ENCODE measurements at places on chromosomes 5 and 9.

DNA sequence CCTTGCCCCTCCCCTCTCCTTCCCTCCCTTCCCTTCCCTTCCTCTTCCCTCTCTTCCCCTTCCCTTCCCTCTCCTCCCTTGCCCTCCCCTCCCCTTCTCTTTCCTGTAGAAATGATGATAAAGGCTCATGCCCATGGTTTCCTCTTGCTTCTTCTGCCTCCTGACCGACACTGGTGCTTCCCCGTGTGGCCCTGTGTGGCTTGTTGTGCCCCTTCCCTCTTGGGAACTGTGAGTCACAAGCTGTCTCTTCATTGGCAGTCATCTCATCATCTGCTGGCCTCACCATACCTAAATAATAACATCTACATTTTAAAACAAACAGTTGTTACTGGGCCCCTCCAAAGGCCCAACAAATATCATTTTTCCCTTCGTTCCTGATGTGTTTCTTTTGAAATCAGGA lies 11.7 kb upstream of the CARNMT1 start:
- no peak for DNase-seq

DNA sequence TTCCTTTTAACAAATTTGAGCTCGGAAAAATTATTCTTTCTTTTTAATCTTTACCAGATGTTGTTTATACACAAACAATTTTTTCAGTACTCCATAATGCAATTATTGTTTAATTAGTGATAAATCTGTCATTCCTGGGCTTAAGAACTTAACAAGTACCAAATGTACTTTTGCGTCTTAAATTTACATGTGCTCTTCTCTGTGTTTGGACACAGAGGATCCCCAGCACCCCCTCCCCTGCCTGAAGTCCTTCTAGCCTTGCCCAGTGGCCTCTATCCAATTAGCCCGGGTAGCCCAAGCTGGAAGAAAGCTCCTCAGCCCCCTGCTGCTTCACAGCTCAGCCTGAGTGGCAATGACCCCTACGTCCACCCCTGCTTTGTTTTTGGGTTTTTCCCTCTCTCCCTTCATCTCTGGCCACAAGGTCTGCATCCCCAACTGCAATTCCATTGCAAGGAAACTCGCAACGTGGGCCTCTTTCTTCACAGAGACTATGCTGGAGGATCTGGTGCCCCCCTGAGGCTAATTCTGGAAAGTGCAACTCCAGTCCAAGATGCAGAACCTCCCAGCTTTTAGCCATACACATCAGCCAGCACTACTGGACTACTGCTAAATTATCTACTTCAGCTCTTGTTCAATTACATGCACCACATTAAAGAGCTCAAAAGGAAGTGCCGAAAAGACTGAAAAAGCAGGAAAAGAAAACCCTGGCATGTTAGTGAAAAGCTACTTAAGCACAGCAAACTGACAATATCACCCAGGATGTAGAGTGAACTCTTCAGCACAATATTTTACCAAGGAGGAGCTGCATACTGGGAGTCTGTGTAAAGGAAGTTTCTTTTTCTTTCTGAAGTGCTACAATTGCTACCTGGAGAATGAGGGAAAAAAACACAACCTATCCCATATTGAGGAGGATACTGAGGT lies 186.2 kb downstream of the FANCC start:
- no peak for DNase-seq

GRCh38 chr9:15837079-15837679 lies 284.3 kb downstream of the CCDC171 start:
- DNase-seq = no peak

DNA sequence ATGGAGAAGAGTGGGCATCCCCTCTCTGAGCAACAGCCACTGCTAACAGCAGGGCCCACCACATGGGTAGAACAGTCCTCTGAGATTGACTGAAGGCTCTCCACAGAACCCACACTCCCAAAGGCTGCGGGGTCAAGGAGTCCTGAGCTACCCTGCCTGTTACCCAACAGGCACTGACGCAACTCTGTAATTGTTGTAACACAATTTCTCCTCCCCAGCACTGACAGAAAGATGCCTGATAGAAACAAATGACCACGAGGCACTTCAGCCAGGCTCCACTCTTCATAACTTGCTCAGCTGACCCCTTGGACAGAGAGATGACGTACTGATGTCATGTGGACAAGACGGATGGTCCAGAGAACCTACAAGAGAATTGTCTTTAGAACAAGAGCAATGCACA lies 220.7 kb downstream of the SPOCK1 start:
- DNase-seq = no peak

- DNase-seq = no peak
These were observed 252.2 kb downstream of the NR2F1-AS1 start for GRCh38 chr5:93328833-93329232.

GRCh38 chr9:28841775-28842174 lies 1268.5 kb upstream of the C9orf72 start:
- DNase-seq = no peak
